Chondrocyte (in vitro differentiated cells): ENCODE measurements at places on chromosomes 2 and 18.

DNA sequence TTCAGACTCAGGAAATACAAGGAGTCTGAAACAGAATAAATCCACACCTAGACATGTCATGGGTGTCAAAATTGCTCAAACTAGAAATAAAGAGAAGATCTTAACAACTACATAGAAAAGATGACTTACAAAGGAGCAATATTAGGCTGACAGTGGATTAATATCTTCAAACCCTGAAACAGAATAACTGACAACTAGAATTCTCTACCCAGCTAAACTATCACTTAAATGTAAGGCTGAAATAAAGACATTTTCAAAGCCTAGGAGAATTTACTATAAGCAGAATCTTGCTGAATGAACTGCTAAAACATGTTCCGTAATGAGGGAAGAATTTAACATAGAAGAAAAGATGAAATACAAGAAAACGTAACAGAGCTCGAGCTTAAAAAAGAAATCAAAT, 168.1 kb downstream of the EHBP1 start:
- no peak for DNase-seq

DNA sequence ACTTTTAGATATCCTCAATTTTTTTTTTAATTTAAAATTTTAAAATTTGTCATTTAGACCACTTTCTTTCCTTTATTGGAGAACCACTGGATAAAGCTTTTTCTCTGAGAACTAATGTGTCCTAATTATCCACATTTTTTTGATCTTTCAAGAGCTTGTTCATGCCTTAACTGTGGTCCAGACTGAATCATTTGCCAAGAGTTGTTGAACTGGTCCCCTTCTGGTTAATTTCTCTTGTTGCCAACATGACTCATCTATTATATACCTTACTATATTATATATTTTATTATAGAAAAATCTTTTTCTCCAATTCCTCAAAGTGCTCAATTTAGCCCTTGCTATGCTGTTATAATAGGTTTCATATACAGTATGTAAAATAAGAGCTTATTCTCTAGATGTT, 53.1 kb upstream of the TMEM87B start:
- DNase-seq, result no peak

- peak; percentile 30 for DNase-seq
These were observed 73.1 kb downstream of the TGOLN2 start for GRCh38 chr2:85254540-85255300.

- no peak for DNase-seq
These were observed 174.0 kb downstream of the SMAD2 start for GRCh38 chr18:47756364-47757016.

DNA sequence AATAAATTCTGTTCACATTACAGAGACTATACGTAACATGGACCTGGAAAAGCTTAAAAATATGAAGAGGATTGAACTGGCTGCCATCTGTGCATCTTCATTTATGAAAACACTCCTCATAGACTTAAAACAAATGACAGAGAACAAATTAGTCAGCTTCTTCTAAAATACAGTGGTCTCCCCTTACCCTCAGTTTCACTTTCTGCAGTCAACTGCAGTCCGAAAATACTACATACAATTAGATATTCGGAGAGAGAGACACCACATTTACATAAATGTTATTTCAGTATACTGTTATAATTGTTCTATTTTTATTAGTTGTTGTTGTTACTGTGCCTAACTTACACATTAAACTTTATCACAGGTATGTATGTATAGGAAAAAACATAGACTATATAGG, 6.5 kb downstream of the RNF103 start:
- DNase-seq, result no peak

- DNase-seq, result peak; percentile 70
These were observed 3.2 kb downstream of the EMX1 start for GRCh38 chr2:72920318-72921087.

DNA sequence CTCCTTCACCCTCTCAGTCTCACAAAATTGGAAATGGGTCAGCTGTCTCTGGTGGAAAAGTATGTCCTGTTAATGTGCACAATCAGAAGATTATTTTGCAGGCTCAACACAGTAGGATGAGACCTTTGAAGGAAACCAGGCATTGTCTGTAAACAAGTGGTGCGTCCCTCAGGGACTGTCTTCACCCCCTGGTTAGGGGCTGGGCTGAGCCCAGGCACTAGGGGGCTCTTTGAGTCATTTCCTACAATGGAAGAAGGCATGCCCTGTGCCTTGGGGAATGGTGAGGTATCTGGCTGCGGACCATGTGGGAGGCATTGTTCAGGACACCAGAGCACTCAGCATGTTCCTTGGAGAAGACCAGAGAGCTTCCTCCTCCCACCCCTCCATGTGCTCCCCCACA, 26.8 kb downstream of the PKDCC start:
- no peak for DNase-seq

DNA sequence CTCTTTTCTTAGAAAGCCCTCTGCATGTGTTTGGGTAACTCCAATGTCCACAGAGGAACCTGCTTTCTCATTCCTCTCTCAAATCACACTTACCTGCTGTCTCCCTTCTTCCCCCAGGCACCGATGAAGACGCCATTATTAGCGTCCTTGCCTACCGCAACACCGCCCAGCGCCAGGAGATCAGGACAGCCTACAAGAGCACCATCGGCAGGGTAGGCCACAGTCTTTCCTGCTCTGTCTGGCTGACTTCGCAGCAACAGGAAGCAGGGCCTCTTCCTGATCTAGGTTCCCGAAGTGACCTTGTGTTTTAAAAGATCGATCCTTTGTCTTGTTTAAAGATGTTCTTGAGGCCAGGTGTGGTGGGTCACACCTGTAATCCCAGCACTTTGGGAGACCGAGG, 25.0 kb upstream of the GMCL1 start:
- no peak for DNase-seq

DNA sequence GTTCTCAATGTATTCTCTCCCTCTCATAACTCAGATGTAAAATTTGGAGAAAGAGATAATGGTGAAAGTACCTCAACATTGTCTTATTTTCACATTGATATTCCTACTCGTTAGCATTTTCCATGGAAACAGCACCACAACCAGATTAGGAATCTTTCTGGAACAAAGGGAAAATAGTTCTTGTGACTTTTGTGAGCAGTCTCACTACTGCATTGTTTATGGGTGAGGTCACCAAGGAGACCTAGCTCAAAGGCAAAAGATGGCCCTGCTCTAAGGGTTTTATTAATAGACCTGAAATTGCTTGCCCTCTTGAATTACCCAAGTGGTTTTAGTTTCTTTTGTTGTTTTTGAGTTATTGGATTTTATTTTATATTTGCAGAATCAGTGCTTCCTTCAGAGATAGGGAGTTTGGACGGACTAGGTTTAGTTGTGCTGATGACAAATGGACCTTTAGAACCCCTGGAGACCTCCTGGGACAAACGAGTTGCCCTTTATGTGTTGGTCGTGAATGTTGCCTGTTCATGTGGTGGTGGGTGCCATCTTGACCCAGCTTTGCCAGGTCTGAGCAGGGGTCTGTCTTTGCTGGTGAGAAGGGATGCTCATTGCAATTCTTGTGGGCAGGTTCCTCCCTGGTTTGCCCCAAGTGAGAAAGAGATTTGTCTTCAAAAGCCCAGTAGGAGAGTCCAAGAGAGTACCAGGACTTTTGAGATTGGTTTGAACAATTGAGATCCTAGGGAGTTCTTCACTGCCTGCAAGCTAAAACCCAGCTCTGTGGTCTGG, 58.1 kb downstream of the INPP4A start:
- no peak for DNase-seq

DNA sequence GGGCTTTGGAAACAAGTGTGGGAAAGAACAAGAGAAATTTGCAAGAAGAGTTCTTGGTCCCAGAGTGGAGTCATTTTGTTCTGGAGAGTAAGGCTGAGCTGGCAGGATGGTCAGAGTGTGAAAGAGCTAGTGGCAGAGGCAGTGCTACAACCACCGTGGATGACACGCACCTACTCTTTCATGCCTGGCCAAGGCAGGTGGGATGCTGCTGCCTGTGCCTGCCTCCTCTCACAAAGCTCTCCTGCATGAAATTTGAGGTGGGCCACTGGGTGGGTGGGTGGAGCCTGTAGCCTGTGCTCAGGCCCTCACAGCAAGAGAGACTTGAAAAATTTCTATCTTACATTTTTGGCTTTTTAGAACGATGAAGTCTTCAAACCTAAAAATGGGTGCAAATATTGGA, 9.4 kb upstream of the INO80C start:
- DNase-seq, result no peak

DNA sequence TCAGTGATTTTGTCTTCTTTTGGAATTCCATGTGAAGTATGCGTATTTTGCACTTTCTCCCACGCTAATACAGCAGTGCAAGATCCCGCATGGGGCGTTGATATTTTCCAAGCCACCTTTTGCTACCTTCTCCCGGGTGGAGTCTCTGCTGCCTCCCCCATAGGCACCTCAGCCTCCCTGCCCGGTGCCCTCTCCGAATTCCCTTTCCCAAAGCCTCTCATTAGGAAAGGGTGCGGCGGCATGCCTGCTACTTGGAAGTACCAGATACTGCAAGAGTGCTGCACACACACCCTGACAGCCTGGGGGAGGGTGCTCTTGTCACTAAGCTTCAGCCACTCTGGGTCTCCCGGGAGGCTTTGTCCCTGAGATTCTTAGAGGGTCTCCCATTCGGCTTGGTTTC, 114.4 kb upstream of the PXDN start:
- DNase-seq, result no peak

GRCh38 chr2:164090533-164090932, 354.7 kb upstream of the FIGN start:
- DNase-seq, result no peak

DNA sequence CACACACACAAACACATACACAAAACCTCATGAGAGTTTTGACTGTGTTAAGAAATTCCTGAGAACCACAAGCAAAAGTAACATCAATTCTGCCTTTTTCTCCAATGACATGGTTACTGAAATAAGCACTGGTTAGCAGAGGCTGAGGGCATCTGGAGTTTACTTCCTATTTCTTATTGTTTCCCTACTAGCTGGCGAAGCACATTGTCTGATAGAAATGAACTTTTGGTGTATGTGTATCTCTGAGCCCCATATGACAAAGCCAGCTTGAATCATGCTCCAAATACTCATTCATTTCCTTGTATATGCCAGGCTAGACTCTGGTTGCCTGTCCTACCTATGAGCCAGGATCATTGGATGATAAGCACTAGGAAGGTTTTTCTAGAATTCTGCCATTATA, 203.1 kb downstream of the NCKAP5 start:
- no peak for DNase-seq

DNA sequence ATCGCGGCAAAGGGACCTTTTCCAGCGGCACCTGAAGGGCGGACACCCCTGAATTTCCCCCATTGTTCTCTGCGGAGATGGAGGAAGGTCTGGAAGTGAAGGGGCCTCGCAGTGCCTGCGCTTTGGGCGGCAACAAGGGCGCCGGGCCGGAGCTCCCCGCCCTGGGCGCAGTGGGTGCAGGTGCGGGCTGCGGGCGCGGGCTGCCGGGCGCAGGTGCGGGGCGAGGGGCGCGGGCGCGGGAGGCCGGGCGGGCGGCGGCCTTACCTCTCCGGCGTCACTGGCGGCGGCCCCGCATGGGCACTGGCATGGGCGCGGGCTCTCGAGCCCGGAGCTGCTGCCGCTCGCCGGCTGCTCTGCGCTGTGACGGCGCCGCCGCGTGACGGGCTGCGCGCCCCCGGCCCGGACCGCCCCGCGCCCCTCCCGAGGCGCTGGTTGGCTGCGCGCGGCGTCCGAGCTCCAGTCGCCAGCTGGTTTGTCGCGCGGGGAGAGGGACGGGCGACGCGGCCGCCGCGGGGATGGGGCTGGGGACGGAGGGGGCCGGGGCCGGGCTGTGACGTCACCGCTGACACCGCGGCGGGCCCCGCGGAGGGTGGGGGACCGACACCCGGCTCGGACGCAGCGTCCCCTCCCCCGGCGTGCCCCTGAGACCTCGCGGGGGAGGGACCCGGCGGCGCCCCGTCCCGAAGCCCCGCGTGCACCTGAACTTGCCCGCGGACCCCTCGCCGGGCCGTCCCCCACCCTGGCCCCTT, at the start of gene KIF1A:
TSS of gene KIF1A (minus strand) at position 362 of the 749 bp plus-strand sequence. CDS start 22,467 bp downstream, outside the sequence.
- no peak for DNase-seq

- no peak for DNase-seq
These were observed 109.8 kb downstream of the NOL10 start for GRCh38 chr2:10579876-10580514.

GRCh38 chr18:52341103-52341432, 1.1 kb downstream of the DCC start:
- DNase-seq, result no peak

DNA sequence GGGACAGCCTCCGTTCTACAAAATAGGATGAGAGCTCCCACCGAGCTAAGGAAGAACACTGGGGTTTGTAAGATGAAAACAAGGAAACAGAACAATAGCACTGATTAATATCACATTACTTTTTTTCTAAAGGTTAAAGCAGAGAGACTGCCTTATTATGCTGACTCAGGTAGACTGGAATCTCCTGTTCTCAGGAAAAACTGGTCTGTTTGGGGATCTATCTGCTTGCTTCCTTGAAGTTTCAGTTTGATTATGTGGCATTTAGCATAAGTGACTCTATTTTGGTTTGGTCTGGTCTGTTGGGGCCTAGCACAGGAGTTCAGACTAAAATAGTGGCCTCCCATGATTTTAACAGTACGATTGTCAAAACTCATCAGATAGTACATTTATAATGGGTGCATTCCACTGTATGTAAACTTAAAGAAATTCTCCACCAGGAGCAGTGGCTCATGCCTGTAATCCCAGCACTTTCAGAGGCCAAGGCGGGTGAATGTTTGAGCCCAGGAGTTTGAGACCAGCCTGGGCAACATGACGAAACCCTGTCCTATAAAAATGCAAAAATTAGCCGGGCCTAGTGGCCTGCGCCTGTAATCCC, 64.1 kb upstream of the NDUFV2 start:
- DNase-seq, result no peak

DNA sequence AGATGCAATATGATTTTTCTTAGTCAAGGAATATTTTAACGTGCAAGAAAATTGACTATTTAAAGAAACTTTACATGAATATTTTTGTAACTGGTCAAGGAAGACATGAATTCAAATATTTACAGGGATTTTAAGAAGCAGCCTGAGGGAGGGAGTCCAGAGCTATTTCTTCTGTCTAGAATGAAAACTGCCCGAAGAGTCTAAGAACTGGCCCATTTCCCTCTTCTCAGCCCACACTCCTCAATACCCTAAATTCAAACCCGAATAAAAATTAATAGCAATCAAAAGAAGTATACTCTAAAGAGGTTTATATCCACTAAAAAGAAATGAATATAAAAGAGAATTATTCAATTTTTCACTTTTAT, 6.5 kb upstream of the NDUFV2 start:
- DNase-seq, result no peak

GRCh38 chr2:19744456-19745199, 157.2 kb downstream of the TTC32 start:
- no peak for DNase-seq

DNA sequence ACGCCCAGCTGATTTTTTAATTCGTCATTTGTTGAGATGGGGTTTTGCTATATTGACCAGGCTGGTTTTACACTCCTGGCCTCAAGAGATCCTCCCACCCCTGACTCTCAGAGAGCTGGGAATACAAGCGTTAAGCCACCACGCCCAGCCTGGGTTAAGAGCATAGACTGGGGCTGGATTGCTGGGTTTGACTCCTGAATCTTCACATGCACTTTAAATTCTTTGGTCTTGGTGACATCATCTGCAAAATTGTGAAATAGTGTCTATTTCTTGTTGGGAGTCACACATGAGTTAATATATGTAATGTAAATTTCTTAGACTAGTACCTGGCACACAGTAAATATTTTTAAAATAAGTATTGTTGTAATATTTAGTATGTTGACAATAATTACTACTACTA, 257.4 kb downstream of the DOK6 start:
- DNase-seq, result no peak
